ENCODE measurements at places on chromosomes 2 and 18.
A peak's percentile ranks its signal among the peaks of the same experiment; 100 is the strongest.

- DNase-seq = no peak
Observed at GRCh38 chr2:172870396-172870795, 134.8 kb downstream of the RAPGEF4 start.

- DNase-seq = peak; percentile 87
Observed at GRCh38 chr18:35513181-35513936, 15.6 kb upstream of the INO80C start.

- DNase-seq = no peak
Observed at GRCh38 chr18:64678048-64678447, 529.2 kb upstream of the LINC00305 start.

DNA sequence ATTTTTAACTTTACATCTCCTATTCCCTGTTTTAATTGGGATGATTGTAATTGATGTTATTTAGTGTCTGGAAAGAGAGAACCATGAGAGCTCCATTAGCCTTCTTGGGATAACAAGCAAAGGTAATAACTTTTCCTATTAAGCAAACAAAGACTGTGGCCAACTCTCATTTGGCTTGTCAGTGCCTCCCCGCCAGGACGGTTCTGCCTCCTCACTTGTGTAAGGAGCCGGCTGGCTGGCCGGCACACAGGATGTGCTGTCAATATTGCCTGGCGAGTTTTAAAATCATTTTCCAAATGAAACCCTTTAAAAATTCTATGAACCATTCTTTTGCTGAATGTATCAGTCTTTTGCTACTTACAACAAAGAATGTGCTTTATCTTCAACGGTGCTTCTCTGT lies 898.3 kb downstream of the CPS1 start:
- DNase-seq = no peak

- DNase-seq = peak; percentile 21
Observed at GRCh38 chr2:32864334-32865111, 82.2 kb upstream of the LTBP1 start.

GRCh38 chr2:215624423-215624829 lies 188.6 kb upstream of the FN1 start:
- no peak for DNase-seq

DNA sequence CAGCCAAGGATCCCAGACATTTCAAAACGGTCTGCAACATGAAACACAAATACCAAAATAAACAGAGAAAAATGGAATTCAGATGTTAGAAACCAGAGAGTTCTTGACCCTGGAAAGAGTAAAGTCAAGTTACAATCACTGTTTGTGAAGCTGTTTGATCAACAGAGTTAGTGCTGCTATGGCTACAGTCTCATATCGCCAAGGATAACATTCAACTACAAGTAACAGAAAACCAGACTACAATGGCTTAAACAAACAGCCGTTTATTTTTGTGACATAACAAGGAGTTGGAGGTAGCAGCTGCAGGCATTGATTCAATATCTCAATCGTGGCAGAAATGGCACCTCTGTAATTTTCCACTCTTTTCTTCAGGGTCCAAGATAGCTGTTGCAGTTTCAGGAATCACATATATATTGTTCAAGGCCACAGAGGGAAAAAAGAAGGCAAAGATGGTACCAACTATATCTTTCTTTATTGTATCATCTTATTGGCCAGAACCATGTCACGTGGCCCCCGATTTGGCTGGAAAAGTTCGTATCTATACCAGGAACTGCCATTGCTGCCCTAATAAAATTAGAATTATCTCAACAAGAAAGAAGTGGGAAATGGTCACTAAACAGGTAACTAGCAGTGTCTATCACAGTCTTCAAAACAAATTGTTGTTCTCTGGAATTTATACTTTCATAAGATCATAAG lies 17.7 kb upstream of the HNRNPLL start:
- peak; percentile 55 for DNase-seq

GRCh38 chr2:43158259-43158880 lies 68.0 kb downstream of the ZFP36L2 start:
- peak; percentile 88 for DNase-seq

DNA sequence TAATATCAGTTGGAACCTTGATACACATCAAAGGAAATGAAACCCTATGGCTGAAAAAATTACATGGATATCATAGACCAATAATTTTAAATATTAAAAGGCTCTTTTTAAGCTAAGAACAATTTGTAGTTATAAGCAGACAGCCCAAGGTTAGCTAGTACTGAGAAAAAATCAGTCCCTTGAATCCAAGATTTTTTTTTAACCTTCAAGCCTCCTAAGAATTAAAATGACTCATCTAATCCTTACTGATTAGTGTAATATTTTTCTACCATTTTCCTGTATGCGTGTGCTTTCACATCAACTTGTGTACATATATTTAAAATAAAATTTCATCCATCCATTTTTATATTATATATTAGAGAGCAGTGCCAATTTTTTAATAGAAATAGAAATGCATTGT lies 1004.9 kb upstream of the ZEB2 start:
- DNase-seq = no peak

DNA sequence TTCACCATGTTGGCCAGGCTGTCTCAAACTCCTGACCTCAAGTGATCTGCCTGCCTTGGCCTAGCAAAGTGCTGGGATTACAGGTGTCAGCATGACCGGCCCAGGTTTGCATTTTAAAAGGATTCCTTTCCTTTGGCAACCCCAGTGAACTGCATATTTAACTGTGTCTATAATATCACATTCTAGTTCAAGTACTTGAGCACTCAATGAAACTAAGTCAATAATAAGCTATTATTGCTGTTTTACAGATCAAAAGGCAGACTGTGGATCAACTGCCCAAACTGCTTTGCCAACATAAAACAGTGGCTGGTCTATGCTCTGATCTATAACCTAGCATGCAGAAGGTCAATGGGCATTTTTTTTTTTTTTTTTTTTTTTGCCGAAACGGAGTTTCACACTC lies 144.5 kb downstream of the USP34 start:
- DNase-seq = no peak

DNA sequence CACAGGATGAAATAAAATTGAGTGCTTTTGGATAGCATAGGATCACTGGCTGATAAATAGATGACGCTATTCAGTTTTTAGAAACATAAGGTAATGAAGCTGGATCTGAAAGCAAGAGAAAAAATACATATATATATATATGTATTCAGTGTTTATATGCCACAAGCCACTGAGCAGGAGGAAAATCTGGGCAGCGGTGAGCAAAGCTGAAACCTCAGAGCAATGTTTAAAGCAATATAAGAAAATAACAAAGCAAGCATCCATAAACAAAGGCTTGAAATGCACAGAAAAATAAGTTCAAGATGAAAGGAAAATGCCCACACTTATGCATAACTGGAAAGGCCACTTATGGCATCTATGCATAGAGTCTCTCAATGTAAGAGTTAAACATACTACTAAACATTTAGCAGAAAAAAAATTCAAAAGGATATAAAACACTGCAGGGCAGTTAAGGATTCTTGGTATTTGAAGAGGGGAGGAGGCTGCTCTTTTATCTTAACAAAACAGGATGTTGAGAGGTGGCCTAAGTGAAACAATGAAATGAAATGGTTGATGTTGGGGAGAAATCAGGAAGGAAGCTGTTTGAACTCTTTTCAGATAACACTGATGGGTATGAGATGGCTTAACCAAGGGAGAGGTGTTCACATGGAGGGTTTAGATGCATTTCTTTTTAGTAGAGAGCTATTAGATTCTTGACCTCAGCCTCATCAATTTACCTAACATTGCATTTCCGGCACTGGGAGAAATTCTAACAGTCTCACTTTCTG lies 129.1 kb downstream of the ARHGAP15 start:
- no peak for DNase-seq

DNA sequence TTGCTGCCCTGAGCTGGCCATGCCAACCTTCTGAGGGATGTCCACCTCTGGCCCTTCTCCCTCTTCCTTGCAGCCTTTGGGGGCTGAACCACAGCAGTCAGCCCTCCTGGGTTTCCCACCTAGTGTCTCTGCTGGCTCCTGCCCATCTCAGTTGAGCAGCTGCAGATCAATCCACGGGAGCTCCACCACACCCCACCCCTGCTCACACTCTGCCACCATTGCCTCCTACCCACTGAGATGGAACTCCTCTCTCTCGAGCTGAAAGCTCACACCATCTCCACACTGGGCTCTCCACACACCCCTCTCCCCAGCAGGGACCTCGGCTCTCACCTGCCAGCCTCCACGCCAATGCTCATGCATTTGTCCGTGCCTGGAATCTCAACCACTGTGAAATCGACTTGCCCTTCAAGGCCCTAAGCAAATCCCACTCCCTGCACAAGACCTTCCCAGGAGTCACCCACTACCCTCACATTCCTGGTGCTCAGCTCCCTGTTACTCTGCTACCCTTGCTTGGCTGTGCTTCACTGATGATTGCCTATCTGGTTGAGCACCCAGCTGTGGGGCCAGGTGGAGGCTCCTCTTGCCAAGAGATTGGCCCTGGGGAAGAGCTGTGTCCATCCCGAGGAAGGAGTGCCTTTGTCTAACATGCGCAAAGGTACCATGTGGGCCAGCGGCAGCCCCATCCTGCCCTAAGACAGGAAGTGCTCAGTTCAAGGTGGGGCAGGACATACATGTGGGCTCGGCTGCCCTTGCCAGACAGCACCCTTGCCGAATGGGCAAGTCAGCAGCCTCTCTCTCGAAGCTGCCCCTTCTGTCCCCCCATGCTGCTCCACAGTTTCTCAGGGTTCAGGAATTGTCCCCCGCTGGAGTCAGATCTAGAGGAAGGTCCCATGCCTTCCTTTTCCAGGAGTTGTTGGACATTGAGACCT lies 208.7 kb downstream of the CYP26B1 start:
- DNase-seq = no peak

DNA sequence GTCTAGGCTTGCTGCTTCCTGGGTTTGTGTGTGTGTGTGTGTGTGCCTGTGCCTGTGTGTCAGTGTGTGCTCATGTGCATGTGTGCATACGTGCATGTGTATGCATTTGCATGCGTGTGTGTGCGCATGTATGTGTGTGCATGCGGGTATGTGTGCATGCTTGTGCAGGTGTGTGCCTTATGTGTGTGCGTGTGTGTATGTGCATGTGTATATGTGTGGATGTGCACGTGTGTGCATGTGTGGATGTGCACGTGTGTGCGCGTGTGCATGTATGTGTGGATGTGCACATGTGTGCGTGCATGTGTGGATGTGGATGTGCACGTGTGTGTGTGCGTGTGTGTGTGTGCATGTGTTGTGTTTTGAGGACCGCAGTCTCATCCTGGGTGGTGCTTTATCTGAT lies 42.8 kb downstream of the LPIN1 start:
- DNase-seq = no peak

DNA sequence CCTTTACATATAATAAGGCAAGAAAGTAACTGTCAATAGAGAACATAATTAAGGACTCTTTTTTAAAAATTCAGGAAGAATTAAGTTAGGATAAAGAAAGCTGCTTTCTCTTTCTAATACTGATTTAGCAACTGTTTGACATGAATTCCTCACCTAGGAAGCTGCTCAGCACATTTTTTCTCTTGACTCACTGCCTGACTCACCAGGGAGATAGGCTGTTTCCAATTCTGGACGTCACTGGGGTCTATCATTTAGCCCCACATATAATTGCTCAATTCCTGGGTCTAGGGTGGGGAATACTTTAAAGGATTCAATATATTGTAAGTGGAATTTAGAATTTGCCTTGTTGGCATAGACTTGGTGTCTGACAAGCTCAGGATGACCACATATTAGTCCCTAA lies 50.8 kb upstream of the UGP2 start:
- peak; percentile 10 for DNase-seq

DNA sequence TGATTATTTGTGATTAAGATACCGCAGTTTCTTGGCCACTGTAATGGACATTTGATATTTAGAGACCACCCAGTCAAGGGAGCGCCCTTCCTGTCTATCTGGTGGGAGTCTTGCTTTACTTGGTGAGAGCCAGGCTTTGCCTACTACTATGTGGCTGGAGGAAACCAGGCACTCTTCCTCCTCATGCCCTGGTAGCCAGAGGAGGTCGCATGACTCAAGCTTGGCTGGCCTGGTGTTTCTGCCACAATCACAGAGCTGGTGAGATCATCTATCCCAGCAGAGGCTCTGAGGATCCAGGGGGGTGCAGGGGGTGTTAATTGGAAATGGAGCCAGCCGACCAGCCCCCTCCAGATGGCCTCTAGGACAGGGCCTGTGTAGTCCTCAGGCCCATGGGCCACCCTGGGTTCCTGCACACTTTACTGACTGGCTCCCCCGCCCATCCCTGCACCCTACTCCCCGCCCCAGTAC lies 46.8 kb upstream of the BIN1 start:
- DNase-seq = peak; percentile 27

DNA sequence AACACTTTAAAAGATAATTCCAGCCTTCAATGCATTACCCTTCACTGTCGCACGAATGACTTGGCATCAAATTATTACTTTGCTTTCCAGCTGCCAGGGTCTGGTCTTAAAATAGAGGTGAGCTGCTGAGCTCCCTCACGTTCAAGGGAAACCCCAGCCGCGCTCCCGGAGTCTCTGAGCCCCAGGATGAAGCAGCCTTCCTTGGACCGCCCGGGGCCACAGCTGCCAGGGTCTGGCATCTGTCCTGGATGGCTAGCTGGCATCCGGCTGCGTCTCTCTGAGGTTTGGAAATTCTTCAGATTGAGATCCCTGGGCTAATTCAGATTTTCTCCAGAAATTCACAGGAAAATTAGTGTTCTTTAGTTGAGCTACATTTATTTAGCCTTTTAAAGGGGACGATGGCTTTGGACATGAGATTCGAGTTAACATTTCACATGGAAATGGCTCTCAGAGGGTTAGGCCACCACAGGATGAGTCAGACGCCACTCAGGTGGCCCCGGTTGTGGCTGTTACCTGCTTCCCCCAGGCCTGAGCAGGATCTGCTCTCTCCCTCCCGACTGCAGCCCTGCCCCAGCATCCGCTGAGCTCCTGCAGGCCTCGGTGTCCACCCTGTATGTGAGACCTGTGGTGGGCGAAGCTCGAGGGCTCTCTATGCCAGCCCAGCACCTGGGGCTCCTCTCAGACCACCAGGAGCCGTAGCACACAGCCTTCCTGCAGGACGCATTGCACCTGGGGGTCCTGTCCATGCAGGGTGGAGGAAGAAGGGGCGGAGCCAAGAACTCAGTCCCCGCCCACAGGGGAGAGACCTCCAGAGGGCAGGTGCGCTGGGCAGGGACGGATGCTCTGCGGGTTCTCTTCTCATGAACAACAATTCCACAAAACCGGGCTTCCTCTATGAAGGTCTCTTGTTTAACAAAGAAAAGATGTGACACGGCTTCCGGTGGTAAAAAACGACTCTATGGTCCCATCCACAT lies 255.5 kb downstream of the TWIST2 start:
- DNase-seq = no peak

DNA sequence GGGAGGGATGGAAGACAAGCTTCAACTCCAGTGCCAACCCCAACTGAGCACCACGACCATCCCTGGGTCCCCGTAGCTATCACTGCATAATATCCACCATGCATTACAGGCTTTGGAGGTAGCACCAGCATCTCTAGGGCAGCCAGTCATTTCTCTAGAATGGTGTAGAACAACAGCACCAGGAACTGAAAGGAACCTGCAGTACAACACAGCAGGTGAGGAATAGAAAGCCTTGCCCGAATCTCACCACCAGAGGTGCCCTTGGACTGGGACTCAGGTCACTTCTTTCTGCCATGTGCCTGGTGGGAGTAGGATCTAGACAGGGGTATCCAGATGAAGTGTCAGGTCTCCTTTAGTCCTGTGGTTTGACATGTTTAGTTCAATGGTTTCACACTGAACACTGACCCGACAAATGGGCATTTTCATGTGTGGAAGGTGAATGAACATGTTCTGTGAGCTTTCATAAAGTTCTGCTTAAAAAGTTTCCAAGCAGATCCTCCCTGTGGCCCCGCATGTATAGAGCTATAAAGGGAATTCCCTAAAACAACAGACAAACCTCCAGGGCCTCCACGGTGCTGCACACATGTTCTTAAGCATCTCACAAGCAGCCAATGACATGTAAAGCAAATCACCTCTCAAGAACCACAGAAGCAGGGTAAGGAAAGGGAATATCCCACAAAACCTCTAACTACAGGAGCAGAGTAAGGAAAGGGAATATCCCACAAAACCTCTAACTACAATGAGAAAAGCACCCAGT lies 208.3 kb downstream of the AFF3 start:
- no peak for DNase-seq

Measured in A549 (cell line).